GM13976 (cell line): ENCODE measurements at places on chromosomes 7 and 10.

DNA sequence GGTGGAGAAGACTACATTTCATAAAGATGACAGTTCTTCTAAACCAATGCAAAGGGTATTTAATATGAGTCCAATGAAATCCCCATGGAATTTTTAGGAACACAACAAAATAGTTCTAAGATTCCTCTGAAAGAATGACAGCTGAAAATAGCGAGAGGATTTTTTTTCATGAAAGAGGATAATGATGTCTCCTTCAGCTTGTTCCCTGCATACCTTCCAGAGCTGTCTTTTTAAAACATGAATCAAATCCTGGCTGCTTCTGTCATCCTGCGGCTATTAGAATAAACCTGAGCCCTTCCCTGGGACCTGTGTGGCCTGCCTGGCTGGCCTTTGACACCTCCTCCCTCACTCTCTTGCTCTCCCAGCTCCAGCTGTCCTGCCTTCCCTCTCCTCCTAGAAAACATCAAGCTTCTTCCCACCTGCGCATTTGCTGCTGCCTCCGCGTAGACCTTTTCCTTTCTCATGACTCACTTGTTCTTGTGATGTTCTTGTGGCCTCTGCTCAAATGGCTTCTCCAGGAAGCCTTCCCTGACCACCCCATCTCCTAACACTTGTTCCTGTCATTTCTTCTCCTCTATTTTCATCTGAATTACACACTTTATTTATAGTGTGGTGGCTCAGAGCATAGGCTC is 57.4 kb downstream of the EEPD1 start:
- no peak for DNase-seq

DNA sequence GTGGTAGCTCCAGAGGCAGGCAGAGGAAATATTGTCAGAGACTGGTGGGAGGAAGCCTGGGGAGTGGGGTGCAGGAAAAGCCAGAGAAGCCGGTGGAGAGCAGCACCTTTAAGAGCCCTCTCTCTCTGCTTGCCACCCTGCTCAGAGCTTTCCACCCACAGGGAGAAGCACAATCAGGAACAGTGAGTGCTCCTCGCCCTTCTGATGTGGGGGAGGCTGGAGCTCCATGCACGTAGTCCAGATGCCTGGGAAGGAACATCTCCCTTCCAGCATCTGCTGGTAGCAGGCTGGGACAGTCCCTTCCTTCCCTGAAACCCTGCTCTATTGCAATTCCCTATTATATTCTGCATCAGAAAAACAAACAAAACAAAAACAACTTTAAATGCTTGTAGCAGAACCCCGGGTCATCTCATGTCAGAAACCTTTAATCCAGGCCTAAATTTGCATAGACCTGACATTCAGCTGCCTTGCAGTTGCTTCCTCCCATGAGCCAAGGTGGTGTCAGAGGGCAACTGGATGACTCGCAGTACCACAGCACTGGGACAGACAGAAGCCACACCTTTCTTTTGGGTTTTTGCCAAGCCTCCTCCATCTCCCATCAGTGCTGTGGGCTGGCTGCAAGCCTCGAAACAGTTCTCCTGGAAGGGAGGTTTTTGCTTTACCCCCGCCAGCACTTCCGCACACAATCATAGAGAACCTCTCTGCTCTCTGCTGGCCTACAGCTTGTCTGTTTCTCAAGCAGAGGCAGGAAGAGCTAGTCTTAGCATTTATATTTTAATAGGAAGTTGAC is 13.1 kb downstream of the AVPI1 start:
- DNase-seq = no peak

DNA sequence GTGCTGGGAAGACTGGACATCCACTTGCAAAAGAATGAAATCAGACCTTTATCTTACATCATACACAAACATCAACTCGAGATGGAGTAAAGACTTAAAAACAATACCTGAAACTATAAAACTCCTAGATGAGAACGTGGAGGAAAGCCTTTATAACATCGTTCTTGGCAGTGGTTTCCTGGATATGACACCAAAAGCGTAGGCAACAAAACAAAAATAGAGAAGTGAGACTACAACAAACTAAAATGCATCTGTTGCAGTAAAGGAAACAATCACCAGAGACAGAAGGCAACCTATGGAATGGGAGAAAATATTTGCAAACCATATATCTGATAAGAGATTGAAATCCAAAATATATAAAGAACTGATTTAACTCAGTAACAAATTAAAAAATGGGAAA is 33.3 kb downstream of the CC2D2B start:
- DNase-seq = no peak

DNA sequence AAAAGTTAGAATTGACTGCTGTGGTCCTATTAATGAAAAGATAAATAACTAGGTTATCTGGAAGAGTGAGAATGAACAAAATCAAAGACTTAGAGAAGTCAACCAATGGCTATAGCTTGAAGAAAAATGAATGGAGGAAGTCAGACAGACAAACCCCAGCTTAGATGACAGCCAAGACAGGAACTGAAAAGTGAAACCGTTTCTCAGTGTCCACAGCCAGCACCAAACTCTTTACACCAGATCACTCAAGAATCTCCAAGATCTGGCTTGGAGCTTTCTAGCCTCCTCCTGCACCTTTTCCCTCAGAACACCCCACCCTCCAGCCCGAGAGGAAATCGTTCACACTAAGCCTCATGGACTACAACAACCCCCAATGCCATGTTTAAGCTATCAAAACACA is 167.0 kb downstream of the SFMBT2 start:
- DNase-seq = peak; percentile 39

DNA sequence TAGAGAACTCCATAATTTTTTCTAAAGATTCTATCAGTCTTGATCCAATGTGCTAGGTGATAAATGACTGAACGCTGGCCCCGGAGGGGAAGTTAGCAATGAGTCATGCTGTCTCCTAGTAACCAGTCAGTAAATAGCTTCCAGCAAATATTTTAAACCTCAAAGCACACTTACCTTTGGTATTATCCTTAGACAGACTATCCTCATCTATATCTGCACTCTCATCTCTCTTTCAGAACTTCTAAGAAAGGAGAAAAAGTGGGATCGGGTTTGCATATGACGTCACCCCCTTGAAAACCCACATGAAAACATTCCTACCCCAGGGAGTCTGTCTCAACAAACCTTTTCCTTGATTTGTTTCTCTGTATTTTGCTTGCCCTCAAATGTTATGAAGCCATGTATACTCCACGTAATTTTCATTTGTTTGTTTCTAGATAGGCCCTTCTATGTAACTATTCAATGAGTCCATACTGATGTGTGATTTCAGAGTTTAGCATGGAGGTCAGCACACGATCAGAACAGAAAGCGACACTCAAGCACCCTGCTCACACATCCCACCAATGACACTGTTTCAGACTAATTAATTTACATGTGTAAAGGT is 174.9 kb upstream of the NRP1 start:
- peak; percentile 32 for DNase-seq

- peak; percentile 66 for DNase-seq
Observed at GRCh38 chr7:102415685-102416225, 17.6 kb upstream of the ORAI2 start.

- no peak for DNase-seq
Observed at GRCh38 chr10:81995254-81995653, 120.3 kb downstream of the NRG3 start.

DNA sequence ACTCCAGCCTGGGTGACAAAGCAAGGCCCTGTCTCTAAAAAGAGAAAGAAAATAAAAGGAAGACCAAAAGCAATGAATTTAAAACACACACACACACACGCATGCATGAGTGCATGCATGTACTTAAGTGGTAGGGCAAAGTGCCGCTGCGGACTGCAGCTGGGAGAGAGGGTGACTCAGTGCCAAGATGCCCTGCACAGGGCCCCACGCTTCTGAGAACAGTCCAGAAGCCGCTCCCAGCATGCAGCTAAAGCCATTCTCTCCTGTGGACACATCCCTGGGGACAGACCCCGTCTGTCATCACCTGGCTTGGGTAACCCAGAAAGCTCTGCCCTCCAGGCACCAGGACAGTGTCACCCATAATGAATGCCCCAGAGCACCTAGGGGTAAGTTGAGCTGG is 61.0 kb upstream of the MYL10 start:
- DNase-seq = no peak

- no peak for DNase-seq
Observed at GRCh38 chr10:72316748-72317435, 37.8 kb downstream of the DNAJB12 start.

DNA sequence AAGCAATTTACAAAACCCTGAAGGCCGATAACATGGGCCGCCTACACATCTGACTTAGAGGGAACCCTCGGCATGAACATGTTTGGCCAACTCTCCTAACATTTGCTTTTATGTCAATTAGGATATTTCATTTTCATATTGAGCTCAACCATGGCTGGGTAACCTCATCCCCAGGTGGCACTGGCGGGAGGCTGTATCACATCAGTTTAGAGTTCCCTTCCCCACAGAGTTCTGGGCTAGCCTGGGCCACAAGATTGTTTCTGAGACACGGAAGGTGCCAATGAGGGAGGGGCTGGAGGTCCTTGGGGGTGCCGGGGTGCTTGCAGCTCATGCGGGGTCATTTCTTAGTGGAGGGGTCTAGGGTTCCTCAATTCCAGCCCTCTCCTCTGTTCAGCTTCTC is 386.5 kb upstream of the MKI67 start:
- no peak for DNase-seq

GRCh38 chr10:87771871-87772500 is 46.0 kb downstream of the ATAD1 start:
- DNase-seq = peak; percentile 19

GRCh38 chr10:44749151-44749550 is 162.0 kb upstream of the TMEM72 start:
- no peak for DNase-seq

DNA sequence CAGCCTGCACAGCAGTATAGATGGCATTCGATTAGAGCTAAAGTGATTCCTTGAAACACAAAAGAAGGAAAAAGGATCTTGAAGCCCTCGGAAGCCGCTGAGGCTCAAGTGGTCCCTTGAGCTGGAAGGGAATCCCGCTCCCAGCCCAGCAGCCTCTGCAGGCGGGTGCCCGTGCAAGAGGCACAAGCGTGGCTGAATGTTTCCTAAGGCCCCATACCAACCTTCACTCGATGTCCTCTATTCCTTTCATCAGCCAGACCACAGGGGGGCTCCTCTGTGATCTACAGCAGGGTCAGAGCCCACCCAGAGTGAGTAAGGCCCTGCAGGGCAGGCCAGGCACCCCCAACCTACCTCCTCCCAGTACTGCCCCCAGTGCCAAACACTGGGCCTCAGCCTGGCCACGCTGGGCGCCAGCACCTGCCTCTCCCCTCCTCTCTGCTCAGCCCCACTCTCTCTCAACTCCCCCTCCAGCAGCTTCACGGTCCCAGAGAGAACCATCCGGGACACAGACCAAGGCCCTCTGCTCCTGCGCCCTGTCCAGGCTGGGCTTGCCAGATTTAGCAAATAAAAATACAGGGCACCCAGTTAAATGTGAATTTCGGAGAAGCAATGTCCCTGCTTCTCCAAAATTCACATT is 30.5 kb downstream of the EBF3 start:
- DNase-seq = no peak

DNA sequence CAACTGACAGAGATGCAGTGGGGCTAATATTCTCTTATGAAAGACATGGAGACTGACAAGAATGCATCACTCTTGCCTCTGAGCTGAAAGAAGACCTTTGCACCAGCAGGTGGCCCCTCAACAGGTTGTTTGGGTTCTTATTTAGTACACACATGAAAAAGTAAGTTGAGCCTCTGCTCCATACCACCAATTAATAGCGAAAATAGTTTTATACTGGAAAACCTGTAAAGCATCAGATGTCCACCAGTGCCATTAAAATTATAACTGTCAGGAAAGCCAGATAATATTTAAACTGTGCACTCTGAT is 26.3 kb upstream of the FAM13C start:
- no peak for DNase-seq

DNA sequence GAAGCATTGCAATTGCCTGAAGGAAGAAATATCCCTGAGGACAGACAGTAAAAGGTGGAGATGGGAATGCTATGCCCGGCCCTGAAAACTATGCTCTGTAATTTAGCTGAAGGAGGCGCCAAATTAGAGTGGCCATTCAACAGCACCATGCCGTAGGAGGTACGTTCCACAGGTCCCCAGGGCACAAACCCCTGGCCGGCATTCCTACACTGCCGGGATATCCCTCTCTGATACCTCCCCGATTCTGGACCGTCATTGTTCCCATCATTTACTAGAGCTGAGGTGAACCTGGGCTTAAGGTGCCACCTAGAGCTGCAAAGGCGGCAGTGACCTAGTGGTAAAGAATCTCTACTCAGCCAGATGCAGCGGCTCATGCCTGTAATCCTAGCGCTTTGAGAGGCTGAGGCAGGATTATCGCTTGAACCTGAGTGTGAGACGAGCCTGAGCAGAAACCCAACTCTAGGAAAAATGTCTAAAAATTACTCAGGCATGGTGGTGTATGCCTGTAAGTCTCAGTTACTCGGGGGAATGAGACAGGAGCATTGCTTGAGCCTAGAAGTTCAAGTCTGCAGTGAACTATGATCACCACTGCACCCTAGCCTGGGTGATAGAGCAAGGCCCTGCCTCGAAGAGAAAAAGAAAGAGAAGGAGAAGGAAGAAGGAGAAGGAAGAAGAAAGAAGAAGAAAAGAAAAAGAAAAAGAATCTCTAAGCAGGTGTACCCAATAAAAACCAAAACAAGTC is 53.0 kb upstream of the TNKS2 start:
- no peak for DNase-seq

GRCh38 chr7:26964156-26964808 is 99.9 kb upstream of the SKAP2 start:
- no peak for DNase-seq

DNA sequence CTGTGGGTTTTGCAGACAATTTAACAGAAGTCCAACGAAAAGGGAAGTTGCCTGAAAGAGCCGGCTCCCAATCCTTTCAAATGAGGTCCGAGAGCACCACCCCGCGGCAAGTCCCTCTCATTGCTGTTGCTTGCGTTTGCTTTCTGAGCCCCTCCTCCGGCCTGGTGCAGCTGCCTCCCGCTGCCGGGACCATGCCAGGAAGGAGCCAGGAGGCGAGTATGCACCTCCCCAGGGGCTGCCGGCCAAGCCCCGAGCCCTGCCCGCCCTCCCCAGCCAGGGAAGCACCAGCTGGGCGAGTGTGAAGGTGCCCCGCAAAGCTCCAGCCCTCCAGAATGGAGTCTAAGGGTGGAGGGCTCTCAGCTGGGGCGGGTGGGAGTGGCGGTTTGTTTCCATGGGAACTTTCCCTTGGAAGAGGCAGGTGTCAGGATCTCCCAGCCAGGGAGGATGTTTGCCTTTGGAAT is 25.8 kb upstream of the PPP2R2D start:
- DNase-seq = peak; percentile 89

DNA sequence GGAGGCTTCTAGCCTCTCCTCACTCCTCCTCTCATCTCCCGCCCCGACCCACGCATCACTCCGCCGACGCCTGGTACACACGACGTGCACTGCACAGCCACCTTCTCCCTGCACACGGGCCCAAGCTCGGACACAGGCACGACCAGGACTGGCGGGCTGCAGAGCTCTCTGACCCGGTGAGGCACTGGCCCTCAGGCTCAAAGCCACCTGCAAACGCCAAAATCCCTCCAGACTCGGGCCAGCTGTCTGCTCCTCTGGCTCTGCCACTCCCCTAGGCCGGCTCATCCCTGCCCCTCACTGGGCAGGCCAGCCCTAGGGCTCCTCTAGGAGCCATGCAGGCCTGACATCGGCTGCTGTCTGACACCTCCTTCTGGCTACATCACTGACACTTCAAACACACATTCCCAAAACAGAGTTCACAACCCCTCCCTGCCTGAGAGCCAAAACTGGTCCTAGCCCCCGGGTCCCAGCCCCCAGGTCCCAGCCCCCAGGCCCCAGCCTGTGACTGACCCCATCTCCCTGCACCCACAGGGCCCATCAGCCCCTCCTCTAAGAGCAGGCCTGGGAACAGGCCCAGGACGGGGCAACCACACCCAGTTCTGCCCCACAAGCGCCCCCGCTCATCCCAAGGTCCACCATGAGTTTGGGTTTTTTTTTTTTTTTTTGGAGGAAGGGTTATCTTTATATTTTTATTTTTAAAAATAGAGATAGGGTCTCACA is 35.1 kb downstream of the MAD1L1 start:
- DNase-seq = peak; percentile 18

GRCh38 chr7:22992874-22993840 is 20.8 kb downstream of the HYCC1 start:
- DNase-seq = no peak
